ENCODE measurements at places on chromosomes 2 and 18.

GRCh38 chr2:181992776-181993175, 7.1 kb downstream of the PPP1R1C start:
- no peak for DNase-seq

GRCh38 chr2:80151651-80152050, 152.9 kb downstream of the LRRTM1 start:
- no peak for DNase-seq

DNA sequence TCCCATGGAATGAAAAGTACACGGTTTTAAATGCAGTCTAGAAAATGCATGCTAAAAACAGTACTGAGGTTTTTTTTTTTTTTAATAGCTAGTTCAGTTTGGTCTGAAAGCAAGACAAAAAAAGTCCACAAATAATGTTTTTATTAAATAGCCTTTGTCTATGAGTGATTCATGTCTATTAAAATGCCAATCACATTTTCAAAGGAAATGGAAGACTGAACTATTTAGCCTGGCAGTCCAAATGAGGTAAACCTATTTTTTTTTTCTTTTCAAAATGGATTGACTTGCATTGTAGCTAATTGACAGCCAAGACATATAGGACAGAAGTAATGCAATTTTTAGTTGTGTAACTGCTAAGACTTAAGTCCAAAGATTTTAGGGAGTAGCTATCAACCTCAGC, 90.3 kb downstream of the LRP1B start:
- DNase-seq, result no peak

- DNase-seq, result no peak
Measured at GRCh38 chr2:205293559-205293958, 388.7 kb upstream of the NRP2 start.

Measured in keratinocyte (primary cell).